ENCODE measurements at places on chromosomes 7 and 10.
A peak's percentile ranks its signal among the peaks of the same experiment; 100 is the strongest.

- no peak for DNase-seq
These were observed 662.9 kb downstream of the CCSER2 start for GRCh38 chr10:84991301-84991700.

GRCh38 chr10:7667262-7668141, 736 bp upstream of the ITIH5 start:
- no peak for DNase-seq

DNA sequence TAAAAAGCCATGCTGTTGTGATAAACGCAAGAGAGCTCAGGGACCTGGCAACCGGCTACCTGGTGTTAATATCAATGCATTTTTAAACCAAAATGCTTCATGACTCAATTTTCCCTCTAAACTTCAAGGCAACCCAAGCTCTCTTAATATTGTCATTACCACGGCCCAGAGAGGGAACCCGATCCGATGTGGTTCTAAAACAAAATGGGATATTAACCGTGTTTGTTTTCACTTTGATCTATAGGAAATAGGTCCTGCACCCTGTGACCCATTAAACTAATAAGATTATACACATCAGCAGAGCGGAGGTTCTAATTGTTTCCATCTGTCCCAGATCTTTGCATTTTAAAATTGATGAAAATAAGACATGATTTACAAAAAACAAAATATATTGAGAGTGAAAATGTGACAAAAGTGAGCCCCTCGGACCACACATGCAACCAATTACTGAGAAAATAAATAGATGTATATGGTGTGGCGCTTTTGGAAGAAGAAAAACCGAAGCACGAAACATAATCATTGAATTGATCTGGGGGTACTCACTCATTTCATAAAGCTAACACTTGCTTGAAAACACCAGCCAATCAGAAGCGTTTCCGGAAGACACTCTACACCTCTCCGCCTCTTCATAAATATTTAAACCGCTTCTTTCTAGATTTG, 290.3 kb upstream of the NFE2L3 start:
- DNase-seq = peak; percentile 72

- DNase-seq = no peak
These were observed 69.0 kb downstream of the PARD3 start for GRCh38 chr10:34746094-34746493.

DNA sequence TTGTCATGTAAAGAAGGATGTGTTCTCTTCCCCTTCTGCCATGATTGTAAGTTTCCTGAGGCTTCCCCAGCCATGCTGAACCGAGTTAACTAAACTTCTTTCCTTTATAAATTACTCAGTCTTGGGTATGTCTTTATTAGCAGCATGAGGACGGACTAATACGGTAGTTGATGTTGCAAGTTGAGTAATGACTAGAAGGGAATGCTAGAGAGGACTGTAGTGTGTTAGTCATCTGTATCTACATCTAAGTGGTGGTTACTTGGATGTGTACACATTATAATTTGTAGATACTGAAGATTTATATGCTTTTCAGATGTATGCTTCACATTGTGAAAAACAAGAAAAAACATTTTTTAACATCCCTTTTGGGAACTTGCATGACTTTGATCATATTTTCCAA, 244.6 kb downstream of the POLR1F start:
- DNase-seq = no peak

DNA sequence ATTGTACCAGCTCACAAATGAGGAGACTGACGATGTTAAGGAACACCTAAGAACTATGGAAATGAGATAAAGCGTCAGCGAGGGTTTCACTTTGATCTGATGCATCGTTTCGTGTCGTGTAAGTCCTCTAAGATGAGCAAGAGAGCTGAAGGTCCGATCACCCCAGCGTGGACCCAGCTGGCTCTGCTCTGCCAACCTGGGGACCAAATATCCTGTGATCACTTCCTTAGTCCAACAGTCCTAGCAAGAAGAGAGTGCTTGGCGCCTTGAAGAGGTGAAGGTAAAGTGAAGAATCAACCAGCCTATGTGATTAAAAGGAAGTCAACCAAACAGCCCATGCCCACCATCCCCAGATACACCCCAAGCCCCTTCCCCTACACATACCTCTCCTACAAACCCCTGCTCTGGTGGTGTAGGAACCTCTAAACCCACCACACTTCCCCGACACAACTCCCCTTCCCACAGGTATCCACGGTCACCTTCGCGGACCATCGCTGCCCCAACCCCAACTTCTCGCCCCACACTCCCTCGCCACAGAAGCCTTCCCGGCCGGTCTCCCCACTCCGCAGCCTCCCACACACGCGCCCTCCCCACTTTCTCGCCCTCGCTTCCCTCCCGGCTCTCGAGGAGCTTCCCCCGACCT, 722 bp downstream of the UPF2 start:
- no peak for DNase-seq

DNA sequence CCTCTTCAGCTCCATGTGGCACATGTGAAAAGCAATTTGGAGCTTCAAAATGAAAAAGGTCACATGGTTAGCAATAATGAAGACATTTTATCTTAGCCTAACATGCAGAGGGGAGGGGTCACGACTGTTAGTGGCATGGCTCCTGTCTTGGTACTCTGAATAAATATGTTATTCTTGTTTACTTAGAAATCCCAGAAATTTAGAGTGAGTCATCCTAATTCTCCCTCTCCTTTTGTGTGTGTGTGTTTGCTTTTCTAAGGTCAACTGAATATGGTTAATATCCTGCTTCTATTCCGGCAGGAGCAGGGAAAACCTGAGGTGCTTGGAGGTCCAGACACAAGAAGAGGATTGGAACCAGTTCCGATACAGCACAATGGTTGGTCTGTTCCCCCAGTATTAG, 17.6 kb downstream of the BCCIP start:
- no peak for DNase-seq

- DNase-seq = no peak
These were observed 11.5 kb upstream of the RSU1 start for GRCh38 chr10:16828701-16829175.

DNA sequence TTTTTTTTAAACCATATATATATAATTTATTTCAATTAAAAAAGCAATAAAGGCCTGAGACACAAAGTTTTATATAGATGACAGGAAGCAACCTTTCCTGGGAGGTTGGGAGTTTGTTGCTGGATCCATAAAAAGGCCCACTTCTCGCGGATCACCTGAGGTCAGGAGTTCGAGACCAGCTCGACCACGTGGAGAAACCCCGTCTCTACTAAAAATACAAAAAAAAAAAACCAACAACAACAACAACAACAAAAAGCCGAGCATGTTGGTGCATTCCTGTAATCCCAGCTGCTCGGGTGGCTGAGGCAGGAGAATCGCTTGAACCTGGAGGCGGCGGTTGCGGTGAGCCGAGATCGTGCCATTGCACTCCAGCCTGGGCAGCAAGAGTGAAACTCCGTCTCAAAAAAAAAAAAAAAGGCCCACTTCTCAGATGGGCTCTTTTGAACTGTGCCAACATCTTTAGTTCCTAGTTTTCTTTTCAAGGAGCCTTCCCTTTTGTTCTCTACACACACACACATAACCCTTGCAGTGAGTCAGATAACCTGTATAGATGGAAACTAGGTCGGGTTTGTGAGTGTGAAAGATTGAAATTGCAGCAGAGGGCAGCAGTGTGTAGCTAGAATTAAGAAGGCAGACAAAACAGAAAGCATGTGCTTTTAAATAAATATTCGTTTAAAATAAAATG, 1.2 kb upstream of the SMNDC1 start:
- DNase-seq = peak; percentile 14

All from NCI-H524 treated with DMSO at 0.1 percent for 48 hours (cell line).